Left ventricle myocardium inferior (tissue), 1 donor: ENCODE measurements at places on chromosomes 13 and 19. TPM values are rescaled to one million over a fixed set of nuclear protein-coding genes. Genes with fewer than 3 reads are reported as not detected.

- H3K4me3 ChIP-seq: peak overlapping the region; percentile 75
- no peaks in the 10 kb centered on the region for H3K36me3 ChIP-seq
- peak overlapping the region; percentile 92 for H3K27ac ChIP-seq
- peaks cover 64% of the 10 kb centered on the region for H3K27me3 ChIP-seq
- no peak for DNase-seq
- peaks cover 67% of the 10 kb centered on the region for H3K4me1 ChIP-seq
Observed at GRCh38 chr13:28489524-28489931, 5.4 kb downstream of the FLT1 start.

GRCh38 chr13:31598990-31599389 is 140.3 kb upstream of the RXFP2 start:
- no peaks in the 10 kb centered on the region for H3K27me3 ChIP-seq
- no peaks in the 10 kb centered on the region for H3K4me1 ChIP-seq
- no peak overlapping the region for H3K4me3 ChIP-seq
- DNase-seq: no peak

- no peaks in the 10 kb centered on the region for H3K27me3 ChIP-seq
- peaks cover 33% of the 10 kb centered on the region for H3K36me3 ChIP-seq
- peaks cover 6% of the 10 kb centered on the region for H3K4me1 ChIP-seq
- no peak overlapping the region for H3K27ac ChIP-seq
Observed at GRCh38 chr19:11982526-11982925, 17.7 kb downstream of the ZNF763 start.

The EID2B gene
- total RNA-seq: 2.1 TPM

The DCUN1D2 gene
- total RNA-seq: 196 TPM

The GPR18 gene
- total RNA-seq: not detected

The ZNF43 gene
- 5.1 TPM for total RNA-seq

DNA sequence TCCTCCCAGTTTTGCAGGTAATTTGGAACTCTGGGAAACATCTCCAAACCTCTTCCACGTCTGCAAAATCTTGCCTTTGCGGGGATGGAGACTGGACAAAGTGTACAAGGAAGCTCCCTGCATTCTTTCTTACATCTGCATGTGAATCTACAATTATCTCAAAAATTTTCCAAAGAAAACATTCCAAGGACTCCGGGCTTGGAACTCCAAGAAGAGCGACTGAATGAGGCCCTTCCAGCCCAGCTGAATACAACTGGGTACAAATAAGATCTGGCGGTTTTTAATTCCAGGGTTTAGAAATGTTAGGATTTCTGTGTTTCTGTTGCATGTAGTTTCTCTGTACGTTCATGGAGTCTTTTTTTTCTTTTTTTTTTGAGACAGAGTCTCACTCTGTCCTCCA is 28.5 kb downstream of the EXOC3L2 start:
- H3K27ac ChIP-seq: no peak overlapping the region
- H3K4me3 ChIP-seq: no peak overlapping the region
- H3K4me1 ChIP-seq: peaks cover 32% of the 10 kb centered on the region
- no peak for DNase-seq

DNA sequence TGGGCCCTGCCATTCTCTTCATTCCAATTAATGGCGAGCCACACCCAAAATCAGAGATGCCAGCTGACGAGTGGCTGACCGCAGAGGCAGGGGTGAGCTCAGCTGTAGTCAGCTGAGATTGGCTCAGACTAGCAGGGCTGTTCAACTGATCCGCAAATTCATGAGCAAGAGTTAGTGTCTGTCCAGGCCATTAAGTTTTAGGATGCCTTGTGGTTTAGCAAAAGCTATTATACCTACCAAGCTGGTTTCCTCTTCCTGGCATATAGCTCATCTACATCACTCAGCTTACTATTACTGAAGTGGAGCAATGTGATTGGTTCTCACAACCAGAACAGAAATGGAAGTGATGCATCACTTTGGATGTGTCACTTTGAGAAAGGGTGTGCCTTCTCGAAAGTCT is 148.7 kb downstream of the NALCN start:
- H3K36me3 ChIP-seq: no peaks in the 10 kb centered on the region
- DNase-seq: no peak
- H3K4me3 ChIP-seq: no peak overlapping the region
- H3K27me3 ChIP-seq: no peaks in the 10 kb centered on the region
- no peak overlapping the region for H3K27ac ChIP-seq
- no peaks in the 10 kb centered on the region for H3K4me1 ChIP-seq

GRCh38 chr13:113762538-113762937 is 3.5 kb downstream of the TMEM255B start:
- no peaks in the 10 kb centered on the region for H3K27me3 ChIP-seq
- no peak overlapping the region for H3K27ac ChIP-seq
- no peak overlapping the region for H3K4me3 ChIP-seq
- H3K4me1 ChIP-seq: peaks cover 22% of the 10 kb centered on the region
- H3K36me3 ChIP-seq: no peaks in the 10 kb centered on the region

DNA sequence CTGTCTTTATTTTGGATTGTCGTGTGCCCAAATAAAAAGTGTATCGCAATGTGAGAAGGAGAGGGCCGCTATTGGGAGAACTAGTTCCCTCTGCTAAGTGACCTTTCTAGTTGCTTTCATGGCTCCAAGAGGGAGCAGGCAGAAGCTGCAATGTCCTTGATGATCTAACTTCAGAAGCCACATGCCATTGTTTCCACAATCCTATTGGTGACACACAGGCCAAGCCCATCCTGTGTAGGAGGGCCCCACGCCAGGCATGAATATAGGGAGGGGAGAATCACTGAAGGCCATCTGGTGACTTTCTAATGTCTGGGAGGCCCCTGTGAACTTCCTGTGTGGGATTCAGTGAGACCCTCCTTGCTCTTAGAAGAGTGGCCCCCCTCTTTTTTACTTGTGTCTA is 47.8 kb upstream of the KPNA3 start:
- no peak overlapping the region for H3K27ac ChIP-seq
- DNase-seq: no peak

GRCh38 chr13:66809485-66809884 is 420.7 kb downstream of the PCDH9 start:
- H3K4me3 ChIP-seq: no peak overlapping the region
- no peak for DNase-seq
- no peak overlapping the region for H3K27ac ChIP-seq
- no peaks in the 10 kb centered on the region for H3K36me3 ChIP-seq

The CLDN10 gene
- not detected for total RNA-seq

- H3K27me3 ChIP-seq: no peaks in the 10 kb centered on the region
- H3K4me3 ChIP-seq: no peak overlapping the region
- no peak for DNase-seq
- H3K36me3 ChIP-seq: peaks cover 62% of the 10 kb centered on the region
- no peak overlapping the region for H3K27ac ChIP-seq
- no peaks in the 10 kb centered on the region for H3K4me1 ChIP-seq
Observed at GRCh38 chr19:35889370-35890112, 10.8 kb downstream of the NFKBID start.

GRCh38 chr13:111382877-111383276 is 62.4 kb downstream of the TEX29 start:
- no peak overlapping the region for H3K27ac ChIP-seq
- no peak overlapping the region for H3K4me3 ChIP-seq
- H3K4me1 ChIP-seq: no peaks in the 10 kb centered on the region
- no peak for DNase-seq

DNA sequence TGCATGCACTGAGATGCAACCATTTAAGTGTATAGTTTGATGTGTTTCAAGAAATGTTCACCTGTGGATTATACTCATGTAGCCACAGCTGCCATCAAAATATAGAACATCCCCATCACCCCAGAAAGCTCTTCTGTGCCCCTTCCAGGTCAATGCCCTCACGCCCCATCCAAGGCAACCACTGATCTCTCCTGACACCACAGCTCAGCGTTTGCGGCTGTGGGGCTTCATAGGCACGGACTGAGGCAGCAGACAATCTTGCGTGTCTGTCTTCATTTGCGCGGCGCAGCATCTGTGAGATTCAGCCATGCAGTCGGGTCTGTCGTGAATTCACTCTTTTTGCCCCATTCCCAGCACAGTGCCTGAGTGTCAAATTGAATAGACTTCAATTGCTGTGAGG is 153.8 kb upstream of the UQCRFS1 start:
- no peak overlapping the region for H3K4me3 ChIP-seq
- no peaks in the 10 kb centered on the region for H3K36me3 ChIP-seq
- H3K27ac ChIP-seq: no peak overlapping the region
- peaks cover 81% of the 10 kb centered on the region for H3K27me3 ChIP-seq

GRCh38 chr19:19068659-19069654 is 5.2 kb downstream of the SLC25A42 start:
- no peaks in the 10 kb centered on the region for H3K36me3 ChIP-seq
- H3K4me3 ChIP-seq: no peak overlapping the region
- peak overlapping the region; percentile 73 for H3K27ac ChIP-seq
- H3K27me3 ChIP-seq: no peaks in the 10 kb centered on the region

DNA sequence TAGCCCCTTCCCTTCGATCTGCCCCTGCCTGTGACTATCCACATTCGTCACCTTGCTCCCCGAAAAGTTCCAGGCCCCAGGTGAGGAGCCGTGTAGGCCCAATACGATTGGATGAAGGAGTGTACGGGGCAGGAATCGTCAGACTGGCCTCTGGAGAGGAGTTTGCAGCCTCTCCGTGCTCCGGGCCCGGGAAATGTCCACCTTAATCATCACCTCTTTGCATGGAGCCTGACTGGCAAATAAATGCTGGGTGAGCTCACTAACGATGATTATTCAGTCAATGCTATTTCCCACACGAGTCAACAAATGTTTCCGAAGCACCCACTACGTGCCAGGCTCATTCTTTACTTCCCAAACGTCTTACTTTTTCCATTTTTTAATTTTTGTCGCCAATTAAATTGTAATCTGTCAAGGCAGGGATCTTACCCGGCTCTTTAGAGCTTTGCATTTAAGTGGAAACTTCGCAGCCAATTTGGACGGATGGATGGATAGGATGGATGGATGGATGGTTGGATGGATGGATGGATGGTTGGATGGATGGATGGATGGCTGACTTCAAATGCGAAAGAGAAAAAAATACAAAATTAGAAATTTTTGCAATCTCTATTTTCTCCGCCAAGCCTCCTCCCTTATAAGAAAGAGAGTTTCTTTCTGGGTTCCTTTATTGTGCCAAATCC is 45.8 kb downstream of the TGDS start:
- H3K36me3 ChIP-seq: no peaks in the 10 kb centered on the region
- H3K27ac ChIP-seq: peak overlapping the region; percentile 95
- H3K4me3 ChIP-seq: peak overlapping the region; percentile 83
- peaks cover 24% of the 10 kb centered on the region for H3K4me1 ChIP-seq
- no peak for DNase-seq

DNA sequence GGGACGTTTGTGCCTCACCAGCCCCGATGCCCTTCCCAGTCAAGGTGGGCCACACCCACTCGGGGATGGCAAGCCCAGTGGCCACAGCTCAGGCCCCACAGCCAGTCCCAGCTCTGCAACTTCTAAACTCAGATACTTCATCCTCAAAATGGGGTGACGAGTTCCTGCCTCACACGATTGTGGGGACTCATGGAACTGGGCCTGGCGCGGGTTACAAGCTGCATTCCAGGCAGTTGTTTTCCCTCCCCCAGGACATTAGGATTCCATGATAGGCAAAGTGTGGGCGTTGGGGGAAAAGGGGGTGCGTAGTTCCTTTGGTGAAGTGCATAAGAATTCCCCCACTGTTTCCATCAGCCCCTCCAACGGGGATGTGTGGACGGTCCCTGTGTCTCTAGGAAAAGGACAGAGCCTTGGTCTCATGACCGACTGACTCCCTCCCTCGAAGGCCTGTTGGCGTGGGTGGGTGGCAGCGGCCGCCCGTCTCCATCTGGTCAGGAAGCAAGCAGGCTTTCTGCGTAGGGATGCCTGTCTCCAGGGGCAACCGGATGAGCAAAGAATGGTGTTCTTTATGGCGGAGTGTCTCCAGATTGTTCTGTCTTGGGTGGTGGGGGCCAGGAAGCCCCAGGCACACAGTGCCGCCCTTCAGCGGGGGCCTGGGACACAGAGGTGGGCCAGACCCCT is 21.1 kb upstream of the NPAS1 start:
- H3K4me3 ChIP-seq: no peak overlapping the region
- peaks cover 58% of the 10 kb centered on the region for H3K36me3 ChIP-seq
- H3K27me3 ChIP-seq: no peaks in the 10 kb centered on the region

DNA sequence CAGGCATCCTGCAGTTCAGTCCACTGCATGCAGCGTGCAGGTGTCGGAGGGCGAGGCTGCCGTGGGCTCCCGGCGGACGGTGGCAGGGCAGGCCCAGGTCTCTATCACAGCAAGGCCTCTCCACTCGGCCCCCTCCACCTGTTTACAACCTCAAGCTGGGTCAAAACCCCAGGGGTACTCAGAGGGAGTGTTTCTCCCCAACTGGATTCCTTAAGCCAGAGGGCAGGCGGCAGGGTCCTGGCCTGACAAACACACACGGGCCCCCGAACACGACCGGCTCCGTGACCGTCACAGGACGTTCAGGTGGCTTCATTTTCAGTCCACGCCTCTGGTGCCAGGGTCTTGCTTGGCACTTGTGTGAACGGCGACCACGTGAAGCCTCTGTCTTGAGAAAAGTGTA is 23.5 kb downstream of the RASA3 start:
- H3K27ac ChIP-seq: no peak overlapping the region
- H3K4me3 ChIP-seq: no peak overlapping the region
- H3K36me3 ChIP-seq: no peaks in the 10 kb centered on the region
- no peak for DNase-seq

DNA sequence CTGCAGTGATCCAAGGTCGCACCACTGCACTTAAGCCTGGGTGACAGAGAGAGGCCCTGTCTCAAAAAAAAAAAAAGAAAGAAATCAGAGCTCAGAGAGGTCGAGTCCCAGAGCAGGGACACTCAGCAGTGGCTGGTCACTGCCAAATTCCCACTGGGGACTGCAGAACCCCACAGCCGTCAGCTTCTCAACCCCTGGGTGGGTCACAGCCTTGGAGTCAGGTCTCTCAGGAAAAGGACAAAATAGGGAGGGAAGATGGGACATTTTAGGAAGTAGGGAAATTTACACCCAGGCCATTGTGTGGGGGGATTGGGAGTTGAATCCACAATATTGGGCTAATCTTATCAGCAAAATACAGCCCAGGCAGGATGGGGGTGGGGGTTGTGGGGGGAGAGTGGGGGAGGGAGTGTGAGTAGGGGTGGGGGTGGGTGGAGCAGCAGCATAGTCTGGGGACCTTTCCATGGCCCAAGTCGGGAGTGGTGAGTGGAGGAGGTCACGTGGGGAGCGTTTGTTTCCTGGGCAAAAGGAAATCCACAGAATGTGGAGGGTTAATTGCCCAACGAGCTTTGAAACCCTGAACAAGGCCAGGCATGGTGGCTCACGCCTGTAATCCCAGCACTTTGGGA is 5.0 kb upstream of the CCDC194 start:
- no peak overlapping the region for H3K4me3 ChIP-seq
- no peaks in the 10 kb centered on the region for H3K36me3 ChIP-seq
- H3K27ac ChIP-seq: no peak overlapping the region
